ENCODE measurements at places on chromosomes 4 and X.

DNA sequence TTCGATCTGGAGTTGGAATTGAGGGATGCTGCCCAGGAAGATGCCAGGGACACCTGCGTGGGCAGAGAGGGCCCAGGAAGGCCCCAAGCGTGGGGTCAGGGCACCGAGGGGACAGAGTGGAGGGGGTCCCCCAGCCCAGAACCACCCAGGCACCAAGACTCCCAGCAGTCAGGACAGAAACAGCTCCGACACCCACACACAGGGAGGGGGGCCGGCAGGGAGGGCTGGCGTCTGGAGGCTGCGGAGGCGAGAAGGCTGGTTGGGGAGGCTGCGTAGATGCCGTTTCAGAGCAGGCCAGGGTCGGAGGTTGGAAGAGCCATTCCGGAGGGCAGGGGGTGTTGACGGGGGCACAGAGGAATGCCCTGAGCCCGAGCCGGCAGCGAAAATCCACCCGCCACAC, 23.6 kb downstream of the ATP5ME start:
- no peak for DNase-seq

- no peak for DNase-seq
Measured at GRCh38 chr4:85611661-85612060, 136.7 kb downstream of the ARHGAP24 start.

- no peak for DNase-seq
Measured at GRCh38 chr4:33864290-33864859, 2379.9 kb downstream of the ARAP2 start.

DNA sequence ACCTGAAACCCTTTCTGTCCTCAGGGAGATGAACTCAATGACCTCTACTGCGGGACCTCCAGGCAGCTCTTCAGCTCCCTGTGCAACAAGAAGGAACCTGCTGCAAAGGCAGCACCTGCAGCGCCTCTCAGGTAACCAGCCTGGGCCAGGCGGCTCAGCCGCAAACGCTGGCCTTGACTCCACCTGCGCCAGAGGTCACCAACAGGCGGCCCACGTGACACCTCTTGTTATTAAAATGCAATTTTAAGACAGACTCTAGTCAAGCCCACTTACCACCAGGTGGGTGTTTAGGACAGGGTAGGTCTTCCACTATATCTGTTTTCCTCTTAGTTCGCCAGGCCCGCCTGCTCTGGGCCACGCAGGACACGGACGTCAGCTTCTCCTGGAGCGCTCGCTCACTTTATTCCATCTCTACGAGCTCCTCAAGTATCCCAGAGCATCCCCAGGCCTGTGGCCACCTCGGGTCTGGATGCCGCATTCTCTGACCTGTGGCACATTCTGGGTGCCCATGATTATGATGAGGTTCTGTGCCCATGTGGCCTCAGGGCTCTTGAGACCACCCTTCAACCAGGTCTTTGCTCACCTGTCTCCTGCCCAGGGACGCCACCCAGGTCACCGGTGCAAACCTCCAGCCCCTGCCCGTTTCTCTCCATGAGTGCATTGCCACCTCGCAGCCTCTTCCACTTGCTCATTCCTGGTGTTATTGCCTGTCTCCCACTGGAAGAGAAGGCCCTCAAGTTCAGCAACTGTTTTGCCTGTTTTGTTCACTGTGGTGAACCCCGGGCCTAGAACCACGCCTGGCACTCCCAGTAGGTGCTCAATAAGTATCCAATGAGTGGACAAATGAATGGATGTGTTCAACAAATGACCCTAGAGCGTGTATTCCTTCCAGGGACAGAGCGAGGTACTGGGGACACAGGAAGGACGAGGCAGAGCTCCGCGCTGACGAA, 32.8 kb upstream of the JAKMIP1 start:
- DNase-seq = no peak
